ENCODE measurements at places on chromosomes 11 and 22.

GRCh38 chr11:45028911-45029682 lies 78.4 kb upstream of the TP53I11 start:
- no peak for DNase-seq

GRCh38 chr22:44765571-44766285 lies 13.4 kb downstream of the ARHGAP8 start:
- DNase-seq, result peak; percentile 45

DNA sequence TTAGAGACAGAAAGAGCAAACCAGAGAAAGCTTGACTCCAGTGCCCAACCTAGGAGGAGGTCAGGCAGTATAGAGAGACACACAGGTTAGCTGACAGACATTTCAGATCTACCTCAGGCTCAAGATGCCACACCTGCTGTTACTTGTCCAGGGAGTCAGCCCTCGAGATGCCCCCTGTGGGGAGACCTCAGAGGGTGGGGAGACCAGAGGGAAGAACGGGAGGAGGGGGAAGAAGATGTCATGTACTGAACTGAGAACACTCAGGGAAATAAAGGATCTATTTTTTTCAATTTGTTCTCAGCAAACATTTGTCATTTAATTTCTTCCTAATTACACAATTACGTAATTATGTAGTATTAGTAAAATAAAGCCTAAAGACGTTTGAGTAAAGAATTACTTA lies 196.3 kb upstream of the CADM1 start:
- DNase-seq, result no peak

DNA sequence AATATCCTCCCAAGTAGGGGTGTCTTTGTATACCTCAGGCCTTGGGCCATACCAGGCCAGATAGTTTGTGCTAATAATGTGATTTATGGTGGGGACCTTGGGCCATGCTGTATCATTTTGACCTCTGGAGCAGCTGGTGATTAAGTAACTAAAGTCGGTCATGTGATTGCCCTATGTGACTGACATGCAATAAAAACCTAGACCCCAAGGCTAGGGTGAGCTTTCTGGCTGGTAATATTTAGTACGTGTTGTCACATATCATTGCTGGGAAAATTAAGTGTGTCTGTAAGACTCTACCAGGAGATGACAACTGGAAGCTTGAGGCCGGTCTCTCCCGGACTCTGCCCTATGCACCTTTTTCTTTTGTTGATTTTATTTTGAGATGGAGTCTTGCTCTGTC lies 12.6 kb upstream of the TFIP11 start:
- DNase-seq, result no peak

DNA sequence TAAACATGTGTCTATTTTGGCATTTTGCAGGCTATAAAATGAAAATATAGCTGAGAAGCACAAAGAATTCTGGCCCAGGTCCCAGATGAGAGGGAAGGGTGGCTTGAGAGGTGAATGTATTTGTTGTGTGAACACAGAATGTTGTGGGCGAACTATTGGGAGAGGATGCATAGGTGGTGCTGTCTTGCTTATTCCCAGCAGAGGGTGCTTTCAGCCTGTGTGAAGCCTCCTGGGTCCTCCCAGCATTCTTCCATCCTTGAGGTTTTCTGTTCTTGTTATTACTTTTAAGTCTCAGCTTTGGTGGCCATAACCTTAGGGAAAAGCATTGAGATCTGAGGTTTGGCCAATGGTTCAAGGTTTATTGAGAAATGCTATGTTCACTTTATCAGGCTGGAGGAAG lies 108.7 kb upstream of the SNX19 start:
- no peak for DNase-seq

- no peak for DNase-seq
Observed at GRCh38 chr11:68362801-68363379, 50.5 kb downstream of the LRP5 start.

DNA sequence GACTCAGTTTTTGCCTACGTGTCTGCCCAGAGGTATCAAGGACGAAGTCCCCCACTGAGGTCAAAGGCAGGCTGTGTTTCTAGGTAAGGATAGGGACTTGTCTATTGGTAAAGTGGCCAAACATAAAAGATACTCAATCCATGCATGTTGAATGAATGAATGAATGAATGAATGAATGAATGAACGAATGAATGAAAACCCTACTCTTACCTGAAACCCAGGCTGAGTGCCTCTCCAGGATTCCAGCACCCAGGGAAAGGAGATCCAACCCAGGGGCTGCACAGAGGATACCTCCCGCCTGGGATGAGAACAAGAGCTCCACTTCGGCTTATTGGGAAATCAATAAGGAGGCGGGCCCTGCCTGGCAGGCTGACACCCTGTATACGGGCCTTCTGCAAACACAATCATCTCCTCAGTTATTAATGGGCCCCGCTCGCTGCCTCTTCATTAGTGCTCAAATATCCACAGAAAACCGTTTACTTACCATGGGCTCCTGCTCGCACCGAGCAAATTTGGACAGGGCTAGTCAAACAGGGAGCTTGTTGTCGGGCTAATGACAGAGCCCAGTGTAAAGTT lies 177.4 kb downstream of the BUD13 start:
- DNase-seq, result no peak

GRCh38 chr11:48127521-48128183 lies 89.0 kb upstream of the OR4B1 start:
- DNase-seq, result peak; percentile 86

DNA sequence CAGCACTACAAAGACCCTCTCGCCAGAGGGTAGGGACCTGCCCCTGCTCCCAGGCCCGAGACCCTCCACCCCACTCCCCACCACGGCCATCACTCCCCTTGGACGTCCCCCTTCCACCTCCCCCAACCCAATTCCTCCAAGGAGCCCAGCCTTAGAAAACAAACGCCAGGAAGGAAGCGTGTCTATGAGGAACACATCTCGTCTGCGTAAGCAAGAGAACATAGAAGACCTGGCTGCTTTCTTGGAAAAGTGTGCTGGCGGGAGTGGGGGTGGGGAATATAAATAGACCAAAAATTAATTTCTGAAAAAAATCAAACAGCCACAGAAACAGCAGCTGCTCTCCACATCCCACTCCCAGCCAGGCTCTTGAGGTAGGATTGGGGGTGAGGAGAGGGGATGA lies 23.9 kb upstream of the IGSF9B start:
- DNase-seq, result no peak

DNA sequence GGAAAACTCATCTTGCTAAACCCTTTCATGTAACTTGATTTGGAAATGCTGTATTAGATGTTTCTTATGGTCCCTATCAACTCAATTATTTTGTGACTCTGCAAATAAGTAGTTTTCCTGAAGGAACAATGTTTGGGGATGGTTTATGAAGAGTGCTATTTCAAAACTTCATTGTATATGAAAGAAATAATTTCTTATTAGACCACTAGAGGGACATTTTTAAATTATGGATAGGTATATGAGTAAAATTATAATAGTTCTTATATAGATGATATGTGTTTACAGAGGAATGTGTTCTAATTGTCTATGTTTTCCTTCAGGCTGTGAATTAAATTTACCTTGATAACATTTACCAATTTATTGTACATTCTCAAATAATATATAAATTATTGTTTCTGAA lies 509.4 kb upstream of the RAG2 start:
- no peak for DNase-seq

GRCh38 chr11:17641792-17642350 lies 77.5 kb upstream of the MYOD1 start:
- no peak for DNase-seq

- DNase-seq, result peak; percentile 14
Observed at GRCh38 chr11:12376259-12377081, 901 bp upstream of the PARVA start.

GRCh38 chr11:19719960-19720359 lies 7.3 kb downstream of the NAV2 start:
- no peak for DNase-seq

DNA sequence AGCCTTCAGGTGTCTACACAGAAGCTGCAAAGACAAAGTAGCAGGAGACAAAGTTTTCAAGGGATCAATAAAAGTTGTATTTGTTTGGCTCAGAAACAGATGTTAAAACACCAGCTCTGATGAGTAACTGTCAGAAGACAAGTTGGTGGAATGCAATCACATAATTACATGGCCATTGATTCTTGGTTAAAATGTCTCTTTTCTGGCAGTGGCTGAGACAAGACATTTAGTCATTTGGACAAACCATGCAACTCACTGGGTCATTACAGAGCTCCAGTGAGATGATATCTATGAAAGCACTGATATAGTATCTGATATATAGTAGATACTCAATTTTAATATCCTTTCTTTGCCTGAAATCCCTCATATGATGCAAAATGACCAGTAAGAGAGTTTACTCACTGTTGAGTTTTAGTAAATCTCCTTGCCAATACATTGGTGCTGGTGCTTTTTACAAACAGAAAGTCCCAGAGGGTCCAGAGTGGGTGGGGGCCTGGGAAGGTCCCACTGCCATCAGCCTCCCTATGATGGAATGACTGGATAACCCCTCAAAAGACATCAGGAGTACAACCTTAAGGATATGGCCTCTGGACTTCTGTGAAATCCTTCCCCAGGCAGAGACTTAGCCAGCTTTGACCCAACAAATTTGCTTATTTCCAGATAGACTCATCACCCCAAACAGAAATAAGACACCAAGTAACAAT lies 95.0 kb downstream of the SLC1A2 start:
- DNase-seq, result no peak

DNA sequence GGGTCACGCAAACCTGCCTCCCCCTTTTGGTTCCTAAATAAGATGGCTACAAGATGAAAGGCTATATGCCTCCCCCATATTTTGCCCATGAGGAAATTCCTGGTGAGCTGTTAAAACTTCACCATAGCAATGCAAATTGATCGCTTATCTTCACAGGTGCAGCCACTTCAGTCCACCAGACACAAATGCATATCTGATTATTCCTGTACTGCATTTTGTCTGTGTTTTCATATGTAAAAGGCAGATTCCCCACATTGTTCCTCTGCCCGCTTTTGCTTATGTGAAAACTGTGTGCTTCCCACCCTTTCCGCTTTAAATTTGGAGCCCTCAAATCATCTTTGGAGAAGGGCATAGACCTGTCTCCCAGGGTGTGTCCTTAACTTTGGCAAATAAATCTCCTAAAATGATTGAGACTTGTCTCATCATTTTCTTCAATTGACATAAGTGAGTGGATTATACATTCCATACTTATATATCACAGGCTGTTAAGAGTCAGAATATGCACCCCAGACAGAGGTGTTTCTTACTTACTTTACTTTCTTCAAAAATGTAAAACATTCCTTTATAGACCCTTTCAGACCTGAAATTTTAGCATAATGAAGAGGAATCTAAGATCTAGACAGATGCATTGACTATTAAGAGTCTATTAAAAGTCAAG lies 116.4 kb downstream of the CASP12 start:
- DNase-seq, result no peak

- DNase-seq, result no peak
Observed at GRCh38 chr11:34616830-34617504, 3.9 kb upstream of the EHF start.

DNA sequence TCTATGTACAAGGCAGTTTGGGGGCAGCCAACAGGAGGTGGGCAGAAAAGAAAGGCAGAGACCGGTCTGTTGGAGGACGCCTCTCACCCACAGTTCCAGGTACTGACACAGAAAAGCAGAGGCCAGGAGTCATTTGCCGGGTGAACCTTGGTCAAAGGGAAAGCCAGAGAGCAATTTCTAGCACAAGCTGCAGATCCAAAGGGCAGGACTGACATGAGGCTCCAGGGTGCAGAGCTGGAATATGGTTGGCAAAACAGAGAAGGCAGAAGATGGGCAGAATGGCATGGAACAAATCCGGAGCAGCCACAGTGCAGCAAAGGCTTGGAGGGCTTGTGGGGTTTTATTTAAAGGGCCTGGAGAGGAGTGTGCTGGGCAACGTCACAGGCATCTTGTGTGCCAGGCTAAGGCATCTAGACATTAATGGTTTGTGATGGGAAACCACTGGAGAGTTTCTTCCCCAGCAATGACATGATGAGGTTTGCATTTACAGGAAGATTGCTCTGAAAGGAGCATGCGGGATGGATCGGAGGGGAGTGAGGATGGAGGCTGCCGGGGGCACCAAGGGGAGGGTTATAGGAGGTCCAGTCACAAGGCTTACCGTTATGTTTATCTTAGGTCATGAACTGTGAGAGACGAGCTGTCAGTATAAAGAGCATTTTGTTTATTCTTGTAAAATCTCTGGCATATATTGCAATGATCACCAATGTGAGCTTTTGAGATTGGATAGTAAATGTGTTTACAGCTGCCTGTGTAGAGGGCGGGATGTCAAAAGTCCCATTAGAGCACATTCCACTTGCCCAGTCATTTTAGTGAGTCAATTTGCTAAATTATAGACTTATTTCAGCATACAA lies 5.7 kb upstream of the MMP20 start:
- DNase-seq, result no peak

DNA sequence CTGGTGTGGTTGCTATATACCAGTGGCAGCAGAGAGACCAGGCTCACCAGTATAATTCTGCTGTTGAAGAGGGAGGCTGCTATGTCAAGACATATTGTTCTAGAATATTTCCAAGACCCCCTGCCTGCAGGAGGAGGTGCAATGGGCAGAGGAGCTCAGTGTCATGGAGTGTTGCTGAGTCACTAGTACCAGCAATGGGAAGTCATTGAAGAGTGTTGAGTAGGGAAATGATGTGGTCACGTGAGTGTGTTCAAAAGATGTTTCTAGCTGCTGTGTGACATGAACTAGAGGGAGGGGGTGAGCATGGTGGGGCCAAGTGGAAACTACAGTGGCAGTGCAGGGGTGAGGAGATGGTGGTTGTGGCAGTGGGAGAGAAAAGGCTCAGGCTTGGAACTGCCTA lies 76.3 kb upstream of the BIRC3 start:
- no peak for DNase-seq

GRCh38 chr11:23556163-23556750 lies 696.0 kb upstream of the CCDC179 start:
- DNase-seq, result no peak

GRCh38 chr11:8354622-8355415 lies 91.1 kb upstream of the LMO1 start:
- DNase-seq, result peak; percentile 65

- DNase-seq, result no peak
Observed at GRCh38 chr11:76856106-76856505, 4.6 kb upstream of the ACER3 start.

GRCh38 chr22:32067613-32068012 lies 24.6 kb downstream of the SLC5A1 start:
- no peak for DNase-seq

DNA sequence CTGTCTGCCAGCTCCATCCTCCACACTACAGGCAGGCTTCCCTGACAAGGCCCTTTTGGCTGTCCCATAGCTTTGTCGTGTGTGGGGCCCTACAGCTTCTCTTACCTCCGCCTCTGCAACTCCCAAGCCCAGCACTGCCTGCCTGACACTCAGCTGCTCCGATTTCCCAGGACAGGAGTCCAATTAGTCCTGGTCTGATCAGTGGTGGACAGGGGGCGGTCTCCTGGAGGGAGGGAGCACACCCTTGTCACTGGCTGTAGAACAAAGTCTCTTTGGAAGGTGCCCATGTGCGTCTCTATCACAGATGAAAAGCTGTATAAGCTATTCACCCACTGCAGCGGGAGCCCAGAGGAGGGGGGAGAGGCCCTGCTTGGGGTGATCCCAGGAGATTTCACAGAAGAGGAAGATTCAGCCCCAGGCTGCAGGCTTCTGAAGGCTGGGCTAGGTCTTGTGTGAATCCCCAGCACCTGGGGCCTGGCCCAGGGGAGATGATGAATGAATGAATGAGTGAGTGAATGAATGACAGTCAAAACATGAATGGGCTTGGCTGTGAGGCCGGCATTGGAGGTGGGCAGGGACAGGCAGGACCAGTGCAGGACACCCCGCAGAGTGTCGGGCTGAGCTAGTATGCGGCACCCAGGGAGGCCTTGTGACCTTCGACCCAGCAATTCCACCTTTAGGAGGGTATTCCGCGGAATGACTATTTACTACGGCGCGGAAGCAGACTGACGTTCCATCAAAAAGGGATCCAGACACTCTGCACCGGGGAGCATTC lies 142.4 kb downstream of the CACNA1I start:
- no peak for DNase-seq

- no peak for DNase-seq
Observed at GRCh38 chr22:24996420-24996952, 44.0 kb downstream of the KIAA1671 start.
